Mesenchymal stem cell (in vitro differentiated cells and primary cell): ENCODE measurements at places on chromosomes 4 and X.

GRCh38 chrX:23879380-23880090 lies 28.2 kb downstream of the APOO start:
- DNase-seq: no peak

- DNase-seq: no peak
Observed at GRCh38 chr4:183636503-183636902, 22.5 kb downstream of the RWDD4 start.

GRCh38 chr4:77172336-77172735 lies 15.3 kb downstream of the CCNG2 start:
- peak; percentile 90 for DNase-seq

- DNase-seq: no peak
Observed at GRCh38 chr4:144714166-144714565, 68.2 kb downstream of the HHIP start.

DNA sequence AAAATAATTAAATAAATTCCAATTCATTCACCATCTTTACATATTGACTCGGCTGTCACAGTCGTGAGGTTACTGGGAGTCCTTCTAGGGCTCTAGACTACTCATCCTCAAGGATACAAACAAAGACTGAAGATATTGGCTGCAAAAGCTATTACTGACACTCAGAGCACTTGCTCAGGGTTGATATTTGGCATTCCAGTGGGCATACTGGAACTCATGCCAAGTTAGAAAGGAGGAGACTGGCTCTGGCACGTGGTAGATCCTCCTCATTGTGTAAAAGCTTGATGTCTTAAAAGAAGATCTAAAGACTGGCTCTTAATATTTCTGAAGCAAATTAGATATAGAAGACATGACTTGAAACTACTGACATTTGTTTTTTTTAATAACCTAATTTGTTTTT lies 172.7 kb downstream of the GPM6A start:
- no peak for DNase-seq
